Activated T-cell treated with anti-CD3 and anti-CD28 coated beads, Interleukin-2, amount 50 U/mL, for 72 hours (primary cell): ENCODE measurements at places on chromosomes 6 and 20. TPM values are rescaled to one million over a fixed set of nuclear protein-coding genes. Genes with fewer than 3 reads are reported as not detected.

DNA sequence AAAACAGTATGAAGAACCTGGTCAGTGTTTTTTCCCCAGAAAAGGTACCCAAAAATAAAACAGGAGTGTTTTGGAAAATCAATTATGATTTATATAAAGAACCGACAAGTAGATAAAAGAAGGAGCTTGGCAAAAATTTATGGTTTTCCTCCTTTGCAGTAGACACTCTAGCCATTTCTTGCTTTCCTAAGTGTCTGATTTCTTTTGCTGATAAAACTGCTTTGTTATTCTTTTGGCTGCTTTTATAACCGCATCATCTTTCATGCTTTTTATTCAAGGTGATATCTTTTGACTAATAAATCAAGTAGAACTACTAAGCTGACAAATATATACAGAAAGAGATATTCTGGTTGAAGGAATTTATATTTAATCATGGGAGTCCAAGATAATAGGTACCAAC lies 16.6 kb downstream of the ATG5 start:
- no peak for DNase-seq

- no peak for DNase-seq
Measured at GRCh38 chr20:4045741-4046140, 30.4 kb upstream of the RNF24 start.

- no peak for DNase-seq
Measured at GRCh38 chr20:59776059-59776603, 157.3 kb downstream of the SYCP2 start.

- DNase-seq, result no peak
Measured at GRCh38 chr6:37528541-37528940, 28.8 kb upstream of the CCDC167 start.

GRCh38 chr6:136103763-136104311 lies 146.3 kb downstream of the MTFR2 start:
- DNase-seq, result no peak

Gene SEL1L2
- total RNA-seq, result not detected

GRCh38 chr6:36740818-36741179 lies 43.2 kb downstream of the RAB44 start:
- no peak for DNase-seq

Gene C2
- 5.1 TPM for total RNA-seq

DNA sequence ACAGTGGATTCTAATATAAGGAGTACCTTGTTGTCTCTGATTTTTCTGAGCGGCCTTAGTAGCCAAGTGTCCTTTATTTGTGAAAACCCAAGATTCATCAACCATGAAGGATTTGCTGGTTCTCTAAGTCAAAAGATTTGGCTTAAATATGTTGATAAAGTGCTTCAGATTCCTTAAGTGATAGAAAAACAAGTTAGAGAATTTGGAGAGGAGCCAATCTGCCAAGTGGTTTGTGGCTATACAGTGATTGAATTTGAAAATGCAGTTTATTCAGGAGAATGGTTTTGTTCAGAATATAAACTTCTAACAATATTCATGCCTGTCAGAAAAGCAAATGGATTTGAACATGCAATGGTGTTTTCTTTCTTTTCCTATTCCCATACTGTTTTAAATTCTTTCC lies 54.8 kb downstream of the CAP2 start:
- DNase-seq, result no peak

Gene ADGRG6
- 1.5 TPM for total RNA-seq

- DNase-seq, result no peak
Measured at GRCh38 chr6:3522561-3523260, 65.9 kb upstream of the SLC22A23 start.

GRCh38 chr6:109166673-109167072 lies 71.4 kb downstream of the CEP57L1 start:
- no peak for DNase-seq
